ENCODE measurements at places on chromosomes 3 and 15.

DNA sequence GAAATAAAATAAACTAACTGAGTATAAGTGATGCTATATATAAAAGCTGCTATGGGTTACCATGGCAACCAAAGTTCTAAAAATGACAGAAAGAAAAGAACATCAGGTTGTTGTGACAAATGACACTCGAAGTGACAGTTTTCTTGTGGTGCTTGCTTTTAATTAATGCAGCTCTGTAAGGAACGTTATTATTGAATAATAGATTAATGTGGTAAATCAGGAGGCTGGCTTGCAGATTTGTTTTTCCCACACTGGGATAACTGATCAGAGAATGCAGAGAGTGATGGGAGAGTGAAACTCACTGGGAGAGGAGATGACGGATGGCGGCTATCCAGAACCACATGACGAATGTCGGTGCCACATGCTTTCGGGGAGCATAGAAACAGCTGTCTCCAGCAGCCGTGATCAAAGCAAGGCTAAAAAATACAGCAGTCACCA, 207.0 kb upstream of the ATP10A start:
- DNase-seq: no peak

DNA sequence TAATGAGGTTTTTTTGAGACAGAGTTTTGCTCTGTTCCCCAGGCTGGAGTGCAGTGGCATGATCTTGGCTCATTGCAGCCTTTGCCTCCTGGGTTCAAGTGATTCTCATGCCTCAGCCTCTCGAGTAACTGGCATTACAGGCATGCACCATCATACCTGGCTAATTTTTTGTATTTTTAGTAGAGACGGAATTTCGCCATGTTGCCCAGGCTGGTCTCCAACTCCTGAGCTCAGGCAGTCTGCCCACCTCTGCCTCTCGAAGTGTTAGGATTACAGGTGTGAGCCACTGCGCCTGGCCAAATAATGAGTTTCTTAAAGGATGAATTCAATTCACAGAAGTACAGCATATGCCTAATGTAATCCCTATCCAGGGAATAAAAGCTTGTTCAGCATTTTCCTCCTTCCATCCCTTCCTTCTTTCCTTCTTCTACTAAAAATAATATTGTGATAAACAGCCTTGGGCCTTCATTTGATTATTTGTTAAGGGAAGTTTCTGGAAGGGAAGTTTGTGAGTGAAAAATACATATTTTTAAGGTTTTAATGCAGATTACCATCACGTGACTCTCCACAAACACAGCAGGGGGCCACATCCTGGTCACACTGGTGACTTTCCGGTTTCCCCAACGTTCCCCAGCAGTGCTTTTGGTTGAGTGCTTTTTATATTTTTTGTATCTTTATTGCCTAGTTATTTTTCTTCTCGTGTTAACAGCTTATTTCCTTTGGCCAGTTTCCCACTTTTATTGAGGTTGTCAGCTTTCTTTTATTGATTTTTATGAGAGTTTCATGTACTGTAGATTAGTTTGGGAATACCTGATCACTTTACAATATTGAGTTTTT, 116.8 kb downstream of the USP13 start:
- no peak for DNase-seq

DNA sequence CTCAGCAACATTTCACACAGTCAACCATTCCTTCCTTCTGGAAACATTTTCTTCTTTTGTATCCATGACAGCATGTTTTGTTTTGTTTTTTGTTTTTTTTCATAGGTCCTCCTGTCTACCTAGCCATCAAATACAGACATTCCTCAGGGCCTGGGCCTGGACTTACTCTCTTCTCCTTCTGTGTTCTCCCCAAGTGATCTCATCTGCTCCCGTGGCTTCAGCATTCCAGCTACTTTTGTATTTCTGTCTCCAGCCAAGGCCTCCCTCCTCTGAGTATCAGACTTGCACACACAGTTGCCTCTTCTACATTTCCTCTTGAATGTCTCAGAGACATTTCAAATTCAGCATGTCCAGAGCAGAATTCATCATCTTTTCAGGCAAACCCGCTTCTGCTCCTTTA, 82.4 kb downstream of the HCN4 start:
- DNase-seq: no peak

GRCh38 chr3:68441054-68441453, 491.3 kb downstream of the TAFA4 start:
- DNase-seq: no peak

DNA sequence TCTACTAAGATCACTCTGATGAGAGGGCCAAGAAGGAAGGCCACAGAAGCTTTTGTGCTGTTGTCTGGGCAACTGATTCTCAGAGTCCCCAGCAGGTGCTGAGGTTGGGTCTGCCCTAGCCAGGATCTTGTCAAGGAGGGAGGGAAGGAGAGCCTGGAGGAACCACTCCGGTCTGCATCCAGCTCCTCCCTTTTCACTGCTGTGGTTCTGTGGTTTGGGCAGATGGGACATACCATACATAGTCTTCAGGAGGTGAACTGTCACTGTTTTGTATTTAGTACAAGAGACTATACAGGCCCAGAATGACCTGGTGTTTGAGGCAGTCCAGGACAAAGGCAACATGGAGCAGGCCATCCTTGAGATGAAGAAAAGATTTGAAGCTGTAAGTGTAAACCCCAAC, 21.9 kb downstream of the C3orf62 start:
- DNase-seq: no peak

- DNase-seq: no peak
These were observed 211.9 kb upstream of the ARRDC4 start for GRCh38 chr15:97748576-97748975.

DNA sequence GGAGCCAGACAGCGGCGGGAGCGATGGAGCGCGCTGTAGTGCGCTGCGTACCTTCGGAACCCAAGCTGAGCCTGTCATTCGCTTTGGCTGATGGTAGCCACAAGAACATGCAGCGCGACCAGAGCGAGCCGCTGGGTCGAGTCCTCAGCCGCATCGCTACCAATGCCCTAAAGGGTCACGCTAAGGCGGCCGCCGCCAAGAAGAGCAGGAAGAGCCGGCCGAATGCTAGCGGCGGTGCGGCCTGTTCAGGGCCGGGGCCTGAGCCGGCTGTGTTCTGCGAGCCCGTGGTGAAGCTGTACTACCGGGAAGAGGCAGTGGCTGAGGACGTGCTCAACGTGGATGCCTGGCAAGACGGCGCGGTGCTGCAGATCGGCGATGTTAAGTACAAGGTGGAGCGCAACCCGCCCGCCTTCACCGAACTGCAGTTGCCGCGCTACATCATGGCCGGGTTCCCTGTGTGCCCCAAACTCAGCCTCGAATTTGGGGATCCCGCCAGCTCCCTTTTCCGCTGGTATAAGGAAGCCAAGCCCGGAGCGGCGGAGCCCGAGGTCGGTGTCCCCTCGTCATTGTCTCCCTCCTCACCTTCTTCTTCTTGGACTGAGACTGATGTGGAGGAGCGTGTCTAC, 498 bp downstream of the PDE12 start:
- no peak for DNase-seq

DNA sequence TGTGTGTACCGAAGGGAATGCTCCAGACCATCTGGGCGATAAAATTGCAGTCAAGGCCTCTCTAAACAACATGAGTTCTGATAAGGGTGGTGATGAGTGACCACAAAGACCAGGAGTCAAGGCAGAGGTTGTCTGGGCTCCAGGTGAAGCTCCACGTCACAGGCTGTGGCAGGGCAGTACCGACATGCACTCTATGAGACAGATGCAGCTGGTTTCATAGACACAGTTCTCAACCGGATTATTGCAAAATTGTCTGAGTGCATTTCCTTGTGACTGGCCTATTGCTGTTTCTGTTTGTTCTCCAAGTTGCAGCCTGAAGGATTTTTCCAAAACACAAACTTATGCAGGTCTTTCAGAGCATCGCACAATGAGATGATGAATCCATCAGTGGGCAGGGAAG, 157.5 kb upstream of the HES1 start:
- no peak for DNase-seq

DNA sequence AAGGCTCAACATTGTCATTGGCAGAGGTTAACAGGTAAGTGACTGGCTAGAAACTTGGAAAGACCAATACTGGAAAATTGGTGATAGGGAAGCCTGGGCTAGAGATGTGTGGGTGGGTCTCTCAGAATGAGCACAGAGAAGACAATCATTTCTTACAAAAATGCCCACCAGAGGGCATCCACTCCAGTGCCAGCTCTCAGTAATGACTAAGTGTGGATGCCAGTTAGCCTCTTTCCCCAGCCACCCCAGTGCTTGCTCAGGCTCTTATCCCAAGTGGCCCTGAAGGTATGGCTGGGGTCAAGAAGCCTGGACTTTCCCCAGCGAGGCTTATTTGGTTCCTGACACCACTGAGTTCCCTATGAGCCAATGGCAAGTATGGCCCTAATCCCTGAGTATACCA, 115.9 kb upstream of the ST8SIA2 start:
- DNase-seq: no peak

DNA sequence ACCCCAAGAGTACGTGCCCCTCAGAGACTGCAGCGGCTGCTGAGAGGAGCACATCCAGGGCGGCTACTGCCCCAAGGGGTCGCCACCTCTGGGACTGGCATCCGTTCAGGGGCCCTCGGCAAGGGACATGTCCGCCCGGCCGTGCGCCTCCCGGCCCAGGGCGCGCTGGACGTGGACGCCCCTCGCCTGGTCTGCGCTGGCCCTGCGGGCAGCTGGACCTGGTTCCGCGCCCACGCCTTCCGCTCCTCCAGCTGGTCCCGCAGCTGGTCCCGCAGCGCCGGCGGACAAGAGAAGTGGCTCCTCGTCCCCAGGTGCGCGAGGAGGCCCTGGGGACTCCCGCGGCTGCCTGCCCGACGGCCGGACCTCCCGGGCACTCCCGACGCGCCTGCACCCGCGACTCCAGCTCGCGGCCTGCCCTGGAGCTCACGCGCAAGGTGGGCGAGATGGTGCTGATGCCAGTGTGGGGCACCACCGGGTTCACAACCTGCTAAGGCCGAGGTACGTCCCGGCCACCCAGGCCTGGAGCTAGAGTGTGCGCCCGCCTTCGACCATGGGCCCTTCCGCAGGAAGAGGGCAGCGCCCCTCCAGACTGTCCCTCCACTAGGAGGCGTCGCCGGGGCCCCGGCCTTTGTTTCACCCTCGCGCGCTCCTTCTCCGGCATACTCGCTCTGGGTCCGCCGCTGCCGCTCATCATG, 14.4 kb upstream of the GP9 start:
- DNase-seq: no peak

DNA sequence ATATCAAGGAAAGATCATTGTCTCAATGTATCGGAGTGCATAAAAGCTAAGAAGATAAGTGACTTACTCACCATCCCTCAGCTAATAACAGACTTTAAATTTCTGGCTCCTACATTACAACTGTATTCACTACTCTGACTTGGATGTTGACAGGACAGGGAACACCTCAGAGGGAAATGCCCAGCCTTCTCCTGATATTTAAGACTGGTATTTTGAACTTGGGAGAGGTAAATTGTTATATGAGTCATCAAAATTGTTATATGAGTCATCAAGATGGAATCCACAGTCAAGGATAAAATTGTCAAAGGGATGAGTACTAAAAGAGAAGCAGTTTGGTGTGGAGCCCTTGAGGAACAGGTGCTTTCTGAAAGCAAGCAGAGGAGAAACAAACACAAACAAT, 961.4 kb downstream of the VGLL3 start:
- no peak for DNase-seq

- DNase-seq: no peak
These were observed at the start of gene RBMS3 for GRCh38 chr3:29280404-29281093. TSS of gene RBMS3 (plus strand) at chr3:29281071.

DNA sequence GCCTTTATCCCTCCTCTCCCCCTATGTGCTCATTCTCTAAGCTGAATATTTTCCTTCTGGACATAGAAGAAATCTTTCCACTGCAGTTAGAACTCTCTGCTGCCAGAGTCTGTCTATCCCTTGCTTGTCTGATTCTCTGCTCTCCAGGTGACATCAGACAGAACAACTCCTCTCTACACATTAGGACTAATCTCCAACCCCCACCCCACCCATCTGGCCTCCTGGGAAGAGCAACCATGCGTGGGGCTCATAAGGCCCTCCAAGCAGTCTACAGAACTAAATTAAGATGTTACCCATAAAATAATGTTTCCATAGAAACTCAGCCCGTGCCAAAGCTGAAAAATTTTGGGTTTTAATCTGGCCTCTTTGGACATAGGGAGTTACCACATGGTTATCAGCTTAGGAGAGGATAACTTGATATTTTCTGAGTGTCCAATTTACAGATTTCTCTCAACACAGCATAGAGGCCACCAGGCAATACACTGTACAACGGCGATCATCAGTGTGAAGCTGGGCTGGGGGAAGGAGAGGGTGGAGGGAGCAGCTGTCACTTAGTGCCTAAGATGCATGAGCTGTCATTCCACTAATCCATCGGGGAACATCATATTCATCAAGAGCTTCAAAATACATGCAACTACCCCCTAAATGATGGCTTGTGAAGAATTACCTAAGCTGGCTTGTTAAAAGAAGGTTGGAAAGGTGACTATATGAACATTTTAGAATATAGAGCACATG, 199.4 kb downstream of the CLSTN2 start:
- DNase-seq: no peak

GRCh38 chr3:43185274-43185982, 79.5 kb upstream of the POMGNT2 start:
- no peak for DNase-seq

DNA sequence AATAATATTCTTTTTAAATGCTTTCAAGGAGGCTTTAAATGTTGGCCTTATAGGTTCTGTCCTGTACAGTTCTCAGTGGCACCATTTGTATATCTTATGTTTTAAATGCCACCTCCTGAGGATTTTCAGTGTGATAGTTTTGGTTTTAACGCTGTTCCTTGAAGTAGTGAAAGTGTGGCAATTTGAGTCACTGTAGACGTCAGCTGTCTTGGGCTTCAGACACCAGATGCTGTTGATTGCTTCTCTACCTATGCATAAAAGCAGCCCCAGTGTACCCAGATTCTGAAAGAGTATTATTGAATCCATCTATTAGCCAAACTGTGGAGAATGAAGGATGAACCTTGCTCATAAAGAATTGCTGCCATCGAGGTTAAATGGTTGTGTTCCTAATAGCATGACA, 316.8 kb upstream of the GBE1 start:
- no peak for DNase-seq

DNA sequence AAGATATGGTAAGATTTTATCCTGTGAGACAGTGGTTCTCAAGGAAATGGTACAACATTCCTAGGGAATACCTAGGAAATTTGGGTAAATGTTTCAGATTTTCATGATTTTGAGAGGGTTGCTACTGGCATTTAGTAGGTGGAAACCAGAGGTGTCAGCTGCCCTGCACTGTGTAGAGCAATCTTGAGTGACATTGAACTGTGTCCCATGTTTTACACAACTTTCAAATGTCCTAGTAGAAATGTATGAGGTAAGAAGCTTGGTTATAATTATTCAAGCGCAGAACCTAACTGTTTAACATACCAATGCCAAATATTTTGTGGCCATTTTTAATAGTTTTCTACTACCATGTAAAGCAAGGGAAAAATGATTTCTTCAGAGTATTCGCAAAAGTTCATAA, 120.4 kb downstream of the GADL1 start:
- DNase-seq: no peak

- DNase-seq: no peak
These were observed 138.6 kb downstream of the OPA1 start for GRCh38 chr3:193731656-193732055.

Data from CMK (cell line).